ENCODE measurements at places on chromosomes 12 and 14.

DNA sequence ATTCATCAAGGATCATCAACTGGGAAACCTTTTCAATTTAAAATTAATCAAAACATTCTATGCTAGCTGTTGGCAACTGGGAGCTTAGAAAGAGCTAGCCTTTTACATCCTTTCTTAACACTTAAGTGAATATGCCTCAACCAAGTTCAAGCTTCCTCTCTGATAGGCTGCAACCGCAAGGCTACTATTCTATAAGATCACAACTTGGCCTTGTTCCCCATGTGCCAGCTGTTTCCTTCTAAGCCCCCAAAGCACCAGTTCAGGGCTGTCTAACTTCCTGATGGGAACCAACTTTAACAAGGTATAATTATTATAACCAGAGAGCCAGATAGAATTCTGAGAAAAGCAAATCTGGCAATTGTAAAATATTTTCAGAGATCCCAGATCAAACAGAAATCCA is 37.0 kb downstream of the KCNC2 start:
- no peak for DNase-seq

DNA sequence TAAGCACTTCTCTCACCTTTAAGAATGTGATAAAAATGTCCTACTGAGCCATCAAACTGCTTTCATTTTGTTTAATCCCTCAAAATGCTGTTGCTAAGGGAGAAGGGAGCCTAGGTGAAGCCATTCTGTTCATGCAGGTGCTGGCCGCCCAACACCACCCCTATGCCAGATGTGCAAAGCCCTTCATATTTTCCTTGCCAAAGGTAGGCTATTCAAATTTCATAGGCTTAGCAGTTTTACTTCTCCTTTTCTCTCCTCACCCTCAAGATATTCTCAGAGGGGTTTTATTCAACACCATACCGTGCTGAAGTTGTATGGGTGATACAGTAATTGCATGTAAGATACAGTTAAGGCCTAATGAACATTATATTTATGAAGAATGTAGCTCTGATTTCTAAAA is 461.7 kb downstream of the GXYLT1 start:
- no peak for DNase-seq

DNA sequence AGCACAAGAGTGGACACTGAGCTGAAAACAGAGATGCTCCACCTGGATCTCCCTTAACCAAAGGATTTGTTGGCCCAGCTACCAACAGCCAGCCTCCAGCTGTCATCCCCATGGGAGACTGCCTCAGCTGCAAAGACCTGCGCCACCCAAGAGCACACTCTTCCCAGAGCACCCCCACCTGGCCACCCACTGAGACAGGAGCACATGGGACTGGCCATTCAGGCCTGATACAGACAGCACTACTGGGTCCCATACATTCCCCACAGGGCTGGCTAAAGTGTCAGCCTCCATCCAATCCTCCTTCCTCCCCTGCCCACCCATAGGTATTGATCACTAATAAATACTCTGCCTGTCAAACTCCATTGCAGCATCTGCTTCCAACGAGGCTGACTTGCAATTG is 241.5 kb downstream of the BCL11B start:
- DNase-seq: no peak

GRCh38 chr12:4169959-4170358 is 103.6 kb upstream of the CCND2 start:
- no peak for DNase-seq

GRCh38 chr12:21813125-21813524 is 38.6 kb upstream of the KCNJ8 start:
- DNase-seq: no peak

GRCh38 chr14:22427771-22428231 is 161.2 kb downstream of the DAD1 start:
- DNase-seq: no peak

DNA sequence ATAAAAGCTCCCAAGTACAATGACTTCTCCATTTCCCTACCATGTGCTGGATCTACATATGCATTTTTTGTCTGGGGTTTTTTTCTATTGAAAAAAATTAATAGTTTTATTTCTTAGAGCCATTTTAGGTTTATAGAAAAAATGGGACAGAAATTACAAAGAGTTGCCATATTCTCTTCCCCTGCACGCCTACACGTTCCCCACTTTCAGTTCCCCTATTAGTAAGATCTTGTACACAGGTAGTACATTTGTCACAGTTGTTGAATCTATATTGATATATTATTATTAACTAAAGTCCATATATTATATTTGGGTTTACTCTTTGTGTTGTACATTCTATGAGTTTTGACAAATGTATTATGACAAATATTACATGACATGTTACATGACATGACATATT is 35.7 kb downstream of the SIX6 start:
- no peak for DNase-seq
